ENCODE measurements at places on chromosomes 12 and 14.
A peak's percentile ranks its signal among the peaks of the same experiment; 100 is the strongest.

DNA sequence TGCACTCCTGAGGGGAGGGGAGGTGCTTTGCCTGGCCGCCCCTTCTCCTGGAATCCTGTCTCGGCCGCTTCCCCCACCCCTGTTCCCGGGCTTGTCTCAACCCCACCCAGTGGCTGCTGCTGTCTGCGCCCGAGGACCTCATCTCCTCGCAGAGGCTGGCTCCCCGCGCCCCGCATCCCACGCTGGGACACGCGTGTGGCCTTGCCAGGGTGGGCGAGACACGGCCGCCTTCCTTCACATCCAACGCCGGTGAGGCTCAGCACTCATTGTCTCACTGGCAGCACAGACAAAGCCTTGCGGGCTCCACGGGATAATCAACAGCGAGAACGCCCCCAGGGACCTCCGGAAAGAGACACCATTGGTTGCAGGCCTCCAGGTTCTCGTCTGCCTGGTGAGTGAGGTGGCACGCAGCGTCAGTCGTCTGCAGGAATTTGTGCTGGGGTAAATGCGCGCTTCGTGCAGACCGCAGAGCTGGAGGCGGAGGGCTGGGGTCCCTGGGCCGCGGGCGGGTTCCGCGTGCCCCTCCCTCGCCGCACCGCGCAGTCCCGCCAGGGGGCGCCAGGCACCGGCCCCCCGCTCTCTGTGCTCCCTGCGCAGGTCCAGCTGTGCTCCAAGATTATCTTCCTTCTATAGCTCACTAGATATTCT is 26.8 kb downstream of the CCDC177 start:
- peak; percentile 61 for DNase-seq

DNA sequence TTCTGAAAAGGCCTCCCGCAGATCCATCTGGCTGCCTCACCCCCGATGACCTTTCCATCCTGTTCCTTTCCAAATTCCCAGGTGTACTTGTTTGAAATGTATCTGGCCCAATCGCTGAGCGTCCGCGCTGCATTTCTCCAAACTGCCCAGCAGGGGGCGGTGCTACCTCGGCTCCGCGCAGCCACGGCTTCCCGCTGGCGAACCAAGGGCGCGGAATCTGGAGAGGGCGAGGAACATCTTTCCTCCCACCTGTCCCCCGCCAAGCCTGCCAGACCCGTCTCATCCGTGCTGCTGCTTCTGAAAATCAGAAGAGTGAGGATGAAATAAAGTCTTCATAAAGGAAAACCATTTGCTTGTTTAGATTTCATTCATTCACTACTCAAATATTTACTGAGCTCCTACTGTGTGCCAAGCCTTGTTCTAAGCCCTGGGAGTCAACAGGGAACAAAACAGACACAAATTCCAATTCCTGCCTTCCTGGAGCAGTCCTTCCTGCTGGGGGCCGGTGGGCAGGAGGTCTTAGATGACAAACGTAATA is 16.8 kb upstream of the MYL2 start:
- peak; percentile 85 for DNase-seq

DNA sequence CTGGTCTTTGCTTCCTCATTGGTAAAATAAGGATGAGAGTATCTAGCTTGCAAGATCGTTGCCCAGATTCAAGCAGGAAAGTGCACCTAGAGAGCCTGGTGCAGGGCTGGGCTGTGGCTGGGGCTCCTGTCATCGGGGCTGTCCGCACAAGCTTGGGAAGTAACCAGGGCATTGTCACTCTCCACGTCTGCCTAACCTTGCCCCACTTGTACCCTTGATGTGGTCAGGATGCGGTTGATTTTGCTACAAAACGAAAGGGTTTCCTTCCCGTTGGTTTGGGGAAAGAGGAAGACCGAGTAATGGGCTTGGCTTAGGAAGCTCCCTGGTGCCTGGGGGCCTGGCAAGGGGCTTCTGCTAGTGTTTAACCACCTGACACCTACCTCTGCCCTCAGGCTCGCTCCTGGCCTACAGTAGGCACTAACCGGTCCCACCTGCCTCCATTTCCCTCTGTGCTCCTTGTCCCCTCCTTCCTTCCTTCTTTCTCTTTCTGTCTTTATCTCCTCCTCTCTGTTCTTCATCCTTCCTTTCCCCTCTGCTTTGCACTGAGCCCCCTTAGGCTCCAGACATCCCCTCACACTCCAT is 21.8 kb downstream of the MVK start:
- DNase-seq, result no peak

GRCh38 chr14:103520269-103520656 is 2.4 kb downstream of the CKB start:
- DNase-seq, result no peak
